Neural crest cell (in vitro differentiated cells): ENCODE measurements at places on chromosomes 3 and 15.

GRCh38 chr15:77624868-77625267 is 7.8 kb downstream of the LINGO1 start:
- no peak for DNase-seq

GRCh38 chr15:76330080-76330680 is 6.4 kb upstream of the ISL2 start:
- DNase-seq = peak; percentile 30

- DNase-seq = peak; percentile 22
Measured at GRCh38 chr3:123880998-123881561, 3.1 kb downstream of the MYLK start.

- no peak for DNase-seq
Measured at GRCh38 chr3:49276475-49277382, at the start of gene C3orf62. TSS of gene C3orf62 (minus strand) at chr3:49277232. CDS start at chr3:49276872, 360 bp downstream.

GRCh38 chr3:196220587-196220986 is 4.3 kb downstream of the SLC51A start:
- no peak for DNase-seq

- no peak for DNase-seq
Measured at GRCh38 chr3:178288074-178288473, 248.2 kb upstream of the KCNMB2 start.

DNA sequence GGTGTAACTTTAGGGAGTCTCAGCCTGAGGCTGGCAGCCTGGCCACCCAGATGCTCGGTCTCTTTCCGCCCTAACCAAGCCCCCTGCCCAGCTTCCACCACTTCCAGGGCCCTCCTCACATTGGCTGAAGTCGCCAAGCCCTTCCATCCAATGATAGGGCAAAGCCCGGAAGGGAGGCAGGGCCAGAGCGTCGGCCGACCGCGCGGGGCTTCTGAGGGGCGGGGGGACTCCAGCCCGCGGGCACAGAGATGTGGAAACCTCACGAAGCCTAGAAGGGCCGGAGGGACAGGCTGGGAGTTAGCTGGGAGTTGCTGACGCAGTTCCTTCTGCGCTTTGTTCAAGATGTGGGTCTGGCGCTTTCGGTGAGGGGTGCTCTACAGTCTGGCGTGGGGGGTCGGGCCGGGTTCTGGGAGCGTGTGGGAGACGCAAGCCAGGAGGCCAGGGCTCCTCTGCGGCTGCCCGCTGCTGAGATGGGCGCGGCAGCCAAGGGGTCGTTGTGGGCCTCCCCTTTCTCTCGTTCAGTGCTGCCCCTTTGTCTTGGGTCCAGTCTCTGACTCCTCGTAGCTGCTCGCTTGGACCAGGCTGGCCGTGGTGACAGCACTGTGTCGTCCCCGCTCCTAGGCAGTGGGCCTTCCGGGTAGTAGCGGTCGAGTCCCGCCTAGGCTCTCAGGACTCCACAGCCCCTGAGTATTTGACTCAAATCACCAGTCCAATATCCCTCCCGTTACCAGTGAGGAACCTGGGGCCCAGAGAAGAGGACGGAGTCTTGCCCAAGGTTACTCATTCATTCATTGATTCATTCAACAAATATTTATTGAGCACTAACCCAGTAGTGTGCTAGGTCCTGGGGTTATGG is at the start of gene ZNF660:
Gene ZNF660, plus strand, starts transcription at position 319 of the 856 bp plus-strand sequence. CDS start 9,230 bp downstream, outside the sequence.
- peak; percentile 72 for DNase-seq
